ENCODE measurements at places on chromosomes 6 and 20.

DNA sequence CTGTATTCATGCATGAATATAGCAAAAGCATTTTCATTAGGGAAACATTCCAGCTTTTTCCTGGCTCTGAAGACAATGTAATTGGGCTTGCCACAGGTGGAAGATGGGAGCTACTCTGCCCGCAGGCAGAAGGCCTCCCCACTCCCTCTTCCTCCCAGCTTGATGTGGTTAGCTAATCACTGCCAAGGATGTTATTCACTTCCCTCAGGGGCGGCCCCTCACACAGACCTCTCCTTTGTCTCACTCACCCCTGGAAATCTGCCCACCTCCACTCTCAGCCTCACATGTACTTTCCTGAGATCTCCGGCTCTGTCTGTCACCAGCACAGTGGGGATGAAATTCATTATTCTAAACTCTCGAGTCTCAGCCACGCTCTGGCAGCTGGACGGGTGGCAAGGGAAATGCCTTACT is 100.7 kb downstream of the ANKRD60 start:
- peak; percentile 53 for DNase-seq

DNA sequence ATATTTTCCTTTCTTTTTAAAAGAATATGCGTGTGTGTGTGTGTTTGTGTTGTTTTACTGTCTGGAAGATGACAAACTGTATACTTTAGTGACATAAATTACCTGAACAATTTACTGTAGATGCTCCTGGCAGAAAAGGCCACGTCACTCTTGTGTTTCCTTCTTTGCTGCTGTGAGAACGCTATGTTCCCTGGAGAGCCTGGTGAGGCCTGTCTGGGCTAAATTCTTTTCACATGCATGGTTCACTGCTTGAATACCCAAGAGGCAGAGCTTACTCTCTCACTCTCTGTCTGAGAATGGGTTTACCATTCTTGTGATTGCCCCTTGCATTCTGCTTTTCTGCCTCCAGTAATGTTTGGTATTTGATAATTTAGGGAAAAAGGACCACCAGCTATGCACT is 64.3 kb downstream of the EDN1 start:
- peak; percentile 9 for DNase-seq

GRCh38 chr6:2733324-2733723 is 17.4 kb downstream of the MYLK4 start:
- peak; percentile 65 for DNase-seq

DNA sequence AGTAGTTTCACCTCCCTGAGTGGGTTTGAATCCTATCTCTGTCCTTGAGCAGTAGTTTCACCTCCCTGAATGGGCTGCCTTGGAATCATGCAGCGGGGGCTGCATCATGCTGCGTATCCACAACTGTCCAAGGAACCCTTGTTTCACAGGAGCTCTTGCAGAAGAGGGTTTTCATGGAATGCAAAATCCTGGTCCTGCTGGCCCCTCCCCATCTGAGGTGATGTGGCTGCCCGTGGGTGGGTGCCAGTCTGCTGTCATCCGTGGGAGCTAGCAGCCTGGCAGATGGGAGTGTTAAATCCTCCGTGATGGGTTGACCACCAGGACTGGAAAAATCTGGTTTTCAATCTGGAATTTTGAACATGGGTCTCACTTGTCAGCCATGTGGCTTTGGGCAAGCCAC is 21.7 kb downstream of the ZBP1 start:
- DNase-seq, result no peak

GRCh38 chr6:129860908-129861665 is at the start of gene TMEM244:
TSS of gene TMEM244 (minus strand) at chr6:129861315. CDS start at chr6:129861188, 127 bp downstream.
- DNase-seq, result no peak

- DNase-seq, result no peak
Measured at GRCh38 chr6:41360314-41360685, 24.9 kb downstream of the NCR2 start.

GRCh38 chr20:32828029-32828680 is 8.4 kb downstream of the MAPRE1 start:
- peak; percentile 40 for DNase-seq

DNA sequence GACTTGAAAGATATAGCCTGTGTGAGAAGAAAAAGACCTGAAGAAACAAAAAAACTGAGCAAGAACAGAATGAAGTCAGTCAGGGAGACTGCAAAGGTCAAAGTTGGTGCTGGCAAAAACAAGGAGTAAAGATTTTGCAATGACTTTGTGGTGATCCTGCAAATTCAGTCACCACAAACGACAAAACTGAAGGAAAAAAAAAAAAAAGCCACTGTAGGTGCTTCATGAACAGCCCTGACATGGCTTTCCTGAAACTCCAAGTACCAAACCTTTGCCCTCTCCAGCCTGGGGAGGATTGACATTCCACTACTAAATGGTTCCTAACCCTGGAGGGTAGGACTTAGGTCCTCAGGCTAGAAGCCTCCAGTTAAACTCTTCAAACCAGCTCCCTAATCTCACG is 114.7 kb upstream of the BEND3 start:
- DNase-seq, result no peak

- DNase-seq, result no peak
Measured at GRCh38 chr20:47468290-47469050, 33.2 kb upstream of the NCOA3 start.

- no peak for DNase-seq
Measured at GRCh38 chr6:2746557-2747061, 4.1 kb downstream of the MYLK4 start.

GRCh38 chr20:45337367-45338120 is 10.7 kb downstream of the SDC4 start:
- peak; percentile 32 for DNase-seq

- no peak for DNase-seq
Measured at GRCh38 chr6:90319979-90320685, 23.5 kb upstream of the BACH2 start.

DNA sequence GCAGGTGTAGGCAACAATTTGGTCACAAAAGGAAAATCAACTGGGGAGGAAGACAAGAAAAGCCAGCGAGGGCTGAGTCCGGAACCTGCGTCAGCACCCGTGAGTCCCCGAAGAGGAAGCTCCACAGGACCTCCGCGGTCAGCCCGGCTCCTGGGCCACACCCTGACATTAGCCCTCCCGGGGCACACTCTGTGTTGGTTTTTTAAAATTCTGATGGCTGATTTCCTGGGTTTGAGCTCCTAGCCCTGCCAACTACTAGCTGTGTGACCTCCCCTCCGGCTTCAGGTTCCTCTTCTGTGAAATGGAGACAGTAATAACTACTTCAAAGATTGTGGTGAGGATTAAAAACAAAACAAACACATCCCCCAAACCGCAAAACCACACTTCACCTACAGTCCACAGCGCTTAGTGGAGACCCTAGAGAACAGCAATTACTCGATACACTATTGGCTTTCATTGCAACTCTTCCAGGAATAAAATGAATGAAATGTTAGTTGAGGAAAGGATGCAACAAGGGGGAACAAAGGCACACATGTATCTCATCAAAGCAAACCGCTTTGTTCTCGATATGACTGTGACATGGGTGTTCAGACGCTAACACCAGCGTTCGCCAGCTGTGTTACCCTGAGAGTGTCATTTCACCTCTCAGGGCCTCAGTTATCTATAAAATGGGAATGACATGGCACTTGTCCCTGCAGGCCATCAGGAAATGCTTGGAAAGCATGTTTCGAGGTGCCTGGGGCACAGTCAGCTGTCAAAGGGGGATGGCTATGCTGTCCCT is 985 bp downstream of the ZBP1 start:
- DNase-seq, result no peak

GRCh38 chr6:7169296-7169721 is 61.5 kb downstream of the RREB1 start:
- DNase-seq, result peak; percentile 26

DNA sequence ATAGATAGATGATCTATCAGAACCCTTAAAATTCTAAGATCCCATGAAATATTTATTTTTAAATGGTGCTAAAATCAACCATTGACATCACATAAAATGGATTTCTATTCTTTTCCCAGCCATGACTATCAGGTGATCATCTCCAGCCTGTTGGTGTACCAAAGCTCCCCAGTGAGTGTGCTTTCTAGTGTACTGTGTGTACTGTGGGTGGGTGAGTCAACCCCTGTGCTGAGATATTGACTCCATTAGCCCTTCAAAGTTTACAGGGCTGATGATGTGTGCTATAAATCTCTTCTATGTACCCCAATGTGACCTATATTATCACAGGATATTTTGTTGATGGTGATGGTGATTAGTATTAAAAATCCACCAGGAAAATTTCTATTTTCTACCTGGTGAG is 344.6 kb downstream of the MMUT start:
- DNase-seq, result no peak

GRCh38 chr6:69775941-69776340 is 20.9 kb downstream of the LMBRD1 start:
- DNase-seq, result no peak

GRCh38 chr6:25968769-25969168 is 6.2 kb downstream of the TRIM38 start:
- peak; percentile 27 for DNase-seq

DNA sequence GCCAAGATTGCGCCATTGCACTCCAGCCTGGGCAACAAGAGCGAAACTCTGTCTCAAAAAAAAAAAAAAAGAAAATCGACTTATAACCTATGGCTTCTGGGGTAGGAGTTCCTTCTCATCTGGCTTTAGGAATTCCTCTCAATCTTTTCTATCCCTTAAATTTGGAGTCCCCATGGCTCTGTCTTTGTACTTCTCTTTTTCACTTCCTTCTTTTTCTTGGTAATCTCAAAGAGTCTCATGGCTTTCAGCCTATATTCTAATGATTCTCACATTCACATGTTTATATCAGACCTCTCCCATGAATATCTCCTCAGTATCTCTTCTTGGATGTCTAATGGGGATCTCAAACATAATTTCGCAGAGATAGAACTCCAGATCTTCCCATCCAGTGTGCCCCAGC is 42.8 kb upstream of the RALGAPA2 start:
- DNase-seq, result no peak

GRCh38 chr6:50825375-50826036 is 6.8 kb downstream of the TFAP2B start:
- no peak for DNase-seq
